Left hindlimb (tissue), 1 donor: ENCODE measurements at places on chromosomes 7 and 10.

GRCh38 chr7:47600199-47601118 is 18.5 kb upstream of the TNS3 start:
- DNase-seq, result no peak

DNA sequence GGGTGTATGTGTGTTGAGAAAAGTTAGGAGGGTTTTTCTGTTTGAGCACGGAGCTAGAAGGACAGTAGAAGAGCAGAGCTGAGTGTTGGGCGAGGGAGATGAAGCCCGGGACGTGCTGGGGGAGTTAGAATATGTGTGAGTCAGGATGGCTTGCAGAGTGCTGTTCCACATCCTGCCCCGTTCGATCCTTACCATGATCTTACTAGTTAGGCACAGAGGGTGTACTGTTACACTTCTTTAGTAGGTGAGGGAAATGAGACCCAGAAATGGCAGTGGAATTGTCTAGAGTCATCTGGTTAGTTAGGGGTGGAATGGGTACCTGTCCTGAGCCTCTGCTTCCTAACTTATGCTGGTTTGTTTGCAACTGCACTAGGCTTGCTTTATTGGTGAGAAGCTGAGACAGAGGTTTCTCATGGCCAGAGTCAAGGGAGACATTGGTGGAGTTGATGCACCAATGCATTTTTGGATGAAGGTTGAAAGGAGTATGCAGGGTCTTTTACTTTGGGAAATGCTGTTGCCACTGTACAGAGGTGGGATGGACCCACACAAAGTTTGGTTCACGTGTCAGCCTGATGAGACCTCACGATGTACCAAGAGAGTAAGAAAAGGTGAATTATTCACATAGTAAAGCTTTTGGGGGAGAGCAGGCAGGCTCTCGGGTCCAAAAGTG is 42.4 kb downstream of the CCNY start:
- no peak for DNase-seq

GRCh38 chr10:101019440-101019703 is 11.6 kb downstream of the PDZD7 start:
- no peak for DNase-seq

DNA sequence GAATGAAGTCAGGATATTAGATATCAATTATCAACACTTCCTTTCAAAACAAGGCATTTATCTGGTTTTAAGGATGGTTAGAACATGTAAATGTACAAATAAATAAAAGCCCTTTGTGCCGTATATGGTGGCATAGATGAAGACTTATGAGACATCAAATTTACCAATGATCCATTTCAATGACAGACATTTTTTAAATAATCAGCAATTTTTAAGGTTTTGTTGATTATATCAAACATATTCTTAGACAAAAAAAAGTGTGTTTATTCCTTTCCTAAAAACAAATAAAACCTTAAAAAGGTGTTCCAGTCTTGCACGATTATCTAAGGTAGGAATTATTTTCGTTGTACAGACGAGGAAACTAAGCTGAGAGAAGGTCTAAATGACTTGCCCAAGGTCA is 13.8 kb downstream of the APBB1IP start:
- no peak for DNase-seq

- DNase-seq, result no peak
Observed at GRCh38 chr10:77857272-77857671, 69.3 kb downstream of the DLG5 start.

DNA sequence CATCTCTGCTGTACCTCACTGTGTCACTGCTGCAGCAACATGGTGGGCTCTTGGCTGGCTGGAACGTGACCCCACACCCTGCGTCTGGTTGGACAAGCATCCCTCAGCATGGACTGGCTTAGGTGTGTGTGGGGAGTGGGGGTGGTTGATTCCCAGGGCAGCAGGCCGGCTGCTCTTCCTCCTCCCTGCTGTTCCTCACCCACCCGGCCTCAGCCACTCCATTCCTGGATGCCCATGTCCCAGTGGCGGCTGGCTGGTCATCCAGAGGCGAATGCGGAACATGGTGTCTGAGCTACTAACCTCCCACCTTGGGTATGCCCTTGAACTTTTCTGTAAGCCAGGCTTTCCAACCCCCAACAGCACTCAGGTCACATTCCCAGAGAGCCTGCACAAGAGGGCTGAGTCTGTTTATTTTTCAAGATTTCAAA is 81.2 kb downstream of the GRK5 start:
- no peak for DNase-seq

GRCh38 chr10:73810358-73810734 is 1.1 kb downstream of the NDST2 start:
- no peak for DNase-seq

GRCh38 chr10:68989317-68989990 is 851 bp downstream of the KIFBP start:
- no peak for DNase-seq

DNA sequence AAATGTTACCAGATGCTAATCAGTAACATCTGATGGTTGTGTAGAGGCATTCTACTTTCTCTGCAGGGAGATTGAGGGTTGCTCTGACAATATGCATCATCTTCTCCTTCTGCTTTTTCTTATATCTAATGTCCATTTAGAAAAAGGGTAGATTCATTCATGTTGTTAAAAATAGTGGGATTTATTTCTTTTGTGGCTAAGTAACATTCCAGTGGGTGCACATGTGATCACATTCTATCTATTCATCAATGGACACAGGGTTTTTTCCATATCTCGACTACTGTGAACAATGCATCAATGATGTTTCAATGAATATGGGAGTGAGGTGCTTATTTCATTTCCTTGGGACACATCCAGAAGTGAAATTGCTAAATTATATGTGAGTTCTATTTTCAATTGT is 103.9 kb downstream of the CRPPA start:
- DNase-seq, result no peak

- no peak for DNase-seq
Observed at GRCh38 chr10:33494694-33495265, 160.3 kb upstream of the NRP1 start.

DNA sequence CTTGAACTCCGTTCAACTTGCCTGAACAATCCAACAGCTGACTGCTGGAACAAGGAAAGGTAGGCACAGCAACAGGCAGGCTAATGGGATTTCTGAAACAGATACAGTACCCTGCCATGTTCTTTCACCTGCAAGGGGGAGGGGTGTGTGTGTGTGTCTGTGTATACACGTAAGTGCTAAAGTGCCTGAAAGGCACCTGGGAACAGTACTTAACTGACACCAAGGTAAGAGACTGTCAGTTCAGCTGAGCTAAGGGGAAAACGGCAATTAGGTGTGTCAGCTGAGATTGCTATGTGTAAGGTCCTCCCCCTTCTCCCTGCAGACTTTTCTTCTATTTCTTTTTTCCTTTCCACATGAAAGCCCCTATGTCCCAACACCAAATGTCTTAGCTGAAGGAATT is 27.0 kb downstream of the NAMPT start:
- no peak for DNase-seq

GRCh38 chr10:69965919-69966662 is 86.6 kb upstream of the MACROH2A2 start:
- no peak for DNase-seq

DNA sequence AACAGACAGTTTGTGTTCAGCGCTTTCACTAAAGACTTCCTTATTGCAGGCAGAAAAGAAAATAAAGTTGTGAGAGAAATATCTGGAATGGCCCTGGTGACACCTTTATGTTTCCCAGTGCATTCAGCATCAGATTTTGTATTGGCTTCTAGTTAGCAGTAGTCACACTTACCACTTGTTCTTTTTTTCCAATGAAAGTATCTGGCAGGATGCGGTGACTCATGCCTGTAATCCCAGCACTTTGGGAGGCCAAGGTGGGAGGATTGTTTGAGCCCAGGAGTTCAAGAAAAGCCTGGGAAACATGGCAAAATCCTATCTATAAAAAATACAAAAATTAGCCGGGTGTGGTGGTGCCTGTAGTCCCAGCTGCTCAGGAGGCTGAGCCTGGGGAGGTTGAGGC is 649.6 kb downstream of the LRMDA start:
- no peak for DNase-seq

DNA sequence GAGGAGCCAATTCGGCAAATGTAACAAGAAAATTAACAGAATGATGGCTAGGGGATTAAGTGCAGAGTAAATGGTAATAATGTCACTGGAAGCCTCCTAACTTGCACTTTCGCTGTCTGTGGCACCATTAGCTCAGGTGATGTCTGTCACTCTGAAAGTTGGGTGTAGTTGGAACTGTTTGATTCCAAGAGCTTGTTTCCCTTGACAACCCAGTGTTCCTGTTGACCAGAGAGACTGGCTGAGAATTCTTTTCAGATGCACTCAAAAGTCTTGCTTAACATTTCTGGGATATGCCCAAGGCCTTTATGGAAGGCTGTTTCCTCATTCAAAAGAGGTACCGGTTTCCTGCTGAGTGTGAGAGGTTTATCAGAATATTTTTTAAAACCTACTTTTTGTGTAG is 49.6 kb downstream of the PLPP4 start:
- DNase-seq, result no peak

GRCh38 chr10:48632166-48632565 is 27.3 kb upstream of the ARHGAP22 start:
- DNase-seq, result no peak

GRCh38 chr10:101323495-101323894 is 30.5 kb upstream of the BTRC start:
- DNase-seq, result no peak

- peak; percentile 30 for DNase-seq
Observed at GRCh38 chr7:2528481-2529095, 9.0 kb downstream of the LFNG start.

DNA sequence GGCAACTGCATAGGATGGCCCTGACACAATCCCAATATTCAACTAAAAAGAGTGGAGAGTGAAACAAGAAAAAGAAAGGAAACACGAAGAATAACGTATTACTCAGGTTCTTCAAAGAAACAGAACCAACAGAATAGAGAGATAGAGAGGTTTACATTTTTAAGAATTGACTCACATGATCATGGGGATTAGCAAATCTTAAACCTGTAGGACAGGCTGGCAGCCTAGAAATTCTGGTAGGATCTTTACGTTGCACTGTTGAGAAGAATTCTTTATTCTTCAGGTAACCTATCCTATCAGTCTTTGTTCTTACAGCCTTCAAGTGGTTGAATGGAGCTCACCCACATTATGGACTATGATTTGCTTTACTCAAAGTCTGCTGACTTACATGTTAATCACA is 103.9 kb downstream of the AASS start:
- DNase-seq, result no peak

DNA sequence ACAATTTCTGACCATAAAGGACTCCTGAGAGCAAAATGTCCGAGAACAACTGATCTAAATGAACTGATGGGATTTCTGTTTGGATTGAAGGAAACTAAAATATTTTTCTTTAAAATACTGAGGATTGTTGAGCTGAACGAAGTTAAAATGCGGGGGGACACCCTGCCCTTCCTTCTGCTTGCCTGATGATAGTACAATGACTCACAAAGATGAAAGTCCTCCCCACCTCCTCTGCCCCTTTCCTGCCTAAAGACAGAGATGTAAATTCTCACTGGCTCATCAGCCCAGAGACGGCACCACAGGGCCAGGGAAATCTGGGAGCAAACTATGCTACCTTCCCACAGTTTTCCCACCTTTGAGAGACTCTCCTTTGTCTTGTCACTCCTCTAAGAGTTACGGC is 180.6 kb downstream of the PHTF2 start:
- DNase-seq, result no peak

DNA sequence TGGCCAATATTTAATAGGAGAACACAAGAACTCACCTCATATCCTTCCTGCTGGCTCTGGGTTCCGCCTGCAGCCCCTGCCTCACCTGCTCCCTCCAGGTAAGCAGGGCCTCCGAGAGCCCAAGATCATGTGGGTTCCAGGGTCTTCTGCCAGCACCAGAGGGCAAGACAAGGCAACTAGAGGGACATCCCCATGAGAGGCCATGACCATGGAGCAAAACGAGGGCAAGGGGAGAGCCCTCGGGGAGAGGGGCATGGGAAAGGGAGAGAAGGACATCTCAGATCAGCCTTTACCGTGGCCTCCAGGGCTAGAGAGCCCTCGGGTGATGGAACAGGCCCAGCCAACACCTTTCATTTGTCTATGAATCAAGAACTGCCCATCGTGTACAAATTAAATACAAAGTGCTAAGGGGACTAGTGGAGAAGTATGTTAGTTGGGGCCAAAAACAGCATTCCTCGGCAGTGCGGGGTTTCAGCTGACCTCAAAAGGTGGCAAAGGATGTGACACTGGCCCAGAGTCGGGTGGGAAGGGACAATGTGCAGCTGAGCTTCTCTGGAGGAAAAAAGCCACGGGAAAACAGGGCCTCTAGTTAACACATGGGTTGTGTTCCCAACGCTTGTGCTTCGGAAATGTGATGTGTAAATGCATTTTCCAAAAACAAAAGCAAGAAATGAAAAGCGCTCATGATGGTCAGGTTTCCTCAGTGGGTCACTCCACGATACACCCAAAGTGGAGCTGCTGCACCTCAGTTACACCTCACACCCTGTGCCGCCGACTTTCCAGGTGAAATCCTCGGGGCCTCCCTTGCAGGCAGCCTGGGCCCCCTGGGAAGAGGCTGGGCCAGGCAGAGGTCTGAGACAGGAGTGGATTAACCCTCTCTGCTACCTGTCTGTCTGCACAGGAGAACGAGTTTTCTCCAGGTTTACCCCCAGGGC is 2.0 kb downstream of the AOC1 start:
- DNase-seq, result no peak

DNA sequence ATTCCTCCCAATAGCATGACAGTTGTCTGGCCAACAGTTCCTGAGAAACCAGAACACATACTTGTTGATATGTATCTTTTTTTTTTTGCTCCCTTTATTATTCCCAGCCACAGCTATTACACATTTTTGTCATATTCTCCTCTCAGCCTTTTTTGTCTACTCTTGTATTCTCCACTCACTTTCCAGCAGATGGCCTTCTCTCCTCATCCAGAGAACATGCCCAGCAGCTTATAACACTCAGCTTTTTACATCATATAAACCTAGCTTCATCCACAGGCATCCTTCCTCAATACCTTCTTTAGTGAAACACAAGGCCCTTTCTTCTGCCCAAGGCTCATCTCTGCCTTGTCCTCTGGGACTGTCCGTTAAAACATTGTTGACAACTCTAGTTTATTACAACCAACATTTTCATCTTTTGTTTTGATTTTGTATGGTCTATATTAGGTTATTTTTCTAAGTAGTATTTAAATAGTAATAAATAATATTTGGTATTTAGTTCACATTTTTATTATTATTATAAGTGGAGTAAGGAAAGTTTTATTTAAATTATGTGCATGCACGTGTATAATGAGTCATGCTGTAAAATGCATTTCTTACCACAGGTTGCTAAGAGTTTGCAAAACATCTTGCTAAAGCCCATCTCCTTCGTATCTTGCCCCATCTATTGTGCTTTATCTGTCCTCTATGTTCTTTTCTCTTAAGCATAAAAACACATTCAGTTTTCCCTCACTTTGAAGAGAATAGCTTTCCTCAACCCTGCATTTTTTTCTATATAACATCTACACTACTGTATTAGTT is 101.5 kb downstream of the ORC5 start:
- no peak for DNase-seq

GRCh38 chr7:129777195-129777844 is 165.8 kb downstream of the NRF1 start:
- peak; percentile 44 for DNase-seq

DNA sequence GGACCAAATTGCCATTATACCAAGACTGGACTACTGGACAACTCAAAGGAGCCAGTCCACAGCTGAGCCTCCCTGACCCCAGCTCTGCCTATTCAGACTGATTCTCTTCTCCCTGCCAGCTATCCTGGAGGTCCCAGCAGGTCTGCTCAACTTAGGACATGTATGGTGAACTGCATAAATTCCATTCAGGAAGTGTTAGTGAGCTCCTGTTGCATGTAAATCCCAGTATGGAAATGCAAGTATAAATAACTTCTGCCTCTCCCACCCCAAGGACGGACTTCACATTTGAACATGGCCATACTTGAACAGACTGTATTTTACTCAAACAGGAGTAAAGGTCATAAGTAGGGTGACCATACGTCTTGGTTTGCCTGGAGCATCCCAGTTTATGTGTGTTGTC is 128.4 kb downstream of the CHCHD3 start:
- DNase-seq, result no peak

- no peak for DNase-seq
Observed at GRCh38 chr7:42247301-42247700, 10.3 kb upstream of the GLI3 start.
